ENCODE measurements at places on chromosomes 5 and 9. TPM values are rescaled to one million over a fixed set of nuclear protein-coding genes. Genes with fewer than 3 reads are reported as not detected.
A peak's percentile ranks its signal among the peaks of the same experiment; 100 is the strongest.

- no peak for DNase-seq
Measured at GRCh38 chr9:26773056-26773455, 119.5 kb downstream of the CAAP1 start.

DNA sequence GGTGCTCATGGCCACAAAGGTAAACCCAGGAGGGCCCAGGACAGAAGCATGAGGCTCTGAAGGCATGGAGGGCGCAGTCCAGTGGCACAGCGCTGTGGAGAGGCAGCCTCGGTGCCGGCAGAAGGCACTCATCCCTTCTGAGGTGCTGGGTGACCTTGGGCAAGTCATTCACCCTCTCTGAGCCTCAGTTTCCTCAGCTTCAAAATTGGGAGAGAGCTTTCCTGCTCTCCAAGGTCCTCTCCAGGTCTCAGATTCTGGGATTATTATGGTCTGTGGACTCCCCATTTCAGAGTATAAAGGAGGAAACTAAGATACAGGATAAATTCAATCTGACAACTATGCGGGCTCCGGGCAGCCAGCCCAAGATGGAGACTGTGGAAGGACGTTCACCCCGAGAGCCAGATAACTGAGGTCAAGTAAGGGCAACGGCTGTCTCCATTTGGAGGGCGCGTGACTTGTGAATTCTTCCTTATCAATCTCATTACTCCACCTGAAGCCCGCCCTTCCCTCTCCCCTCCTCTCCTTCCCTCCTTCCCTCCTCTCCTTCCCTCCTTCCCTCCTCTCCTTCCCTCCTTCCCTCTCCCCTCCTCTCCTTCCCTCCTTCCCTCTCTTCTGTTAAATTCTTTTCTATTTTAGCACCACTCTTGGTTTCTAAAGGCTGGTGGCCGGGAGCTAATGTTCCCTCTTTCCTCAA lies 58.1 kb downstream of the LRSAM1 start:
- DNase-seq: no peak

GRCh38 chr5:180343110-180343830 lies 9.9 kb downstream of the GFPT2 start:
- peak; percentile 65 for DNase-seq

GRCh38 chr9:124481115-124481514 lies 26.1 kb downstream of the NR5A1 start:
- no peak for DNase-seq

GRCh38 chr5:162377895-162378294 lies 310.3 kb downstream of the GABRG2 start:
- DNase-seq: no peak

GRCh38 chr5:123438244-123438643 lies 15.0 kb upstream of the CEP120 start:
- no peak for DNase-seq

DNA sequence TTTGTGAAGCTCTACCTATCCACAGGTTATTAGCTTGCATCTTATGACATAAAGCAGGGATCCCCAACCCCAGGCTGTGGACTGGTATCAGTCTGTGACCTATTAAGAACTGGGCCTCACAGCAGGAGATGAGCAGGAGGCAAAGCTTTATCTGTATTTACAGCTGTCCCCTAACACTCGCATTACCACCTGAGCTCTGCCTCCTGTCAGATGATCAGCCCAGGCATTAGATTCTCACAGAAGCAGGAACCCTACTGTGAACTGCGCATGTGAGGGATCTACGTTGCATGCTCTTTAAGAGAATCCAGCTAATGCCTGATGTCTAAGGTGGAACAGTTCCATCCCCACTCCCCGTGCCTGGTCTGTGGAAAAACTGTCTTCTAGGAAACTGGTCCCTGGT lies 19.7 kb downstream of the FBXW11 start:
- DNase-seq: no peak

DNA sequence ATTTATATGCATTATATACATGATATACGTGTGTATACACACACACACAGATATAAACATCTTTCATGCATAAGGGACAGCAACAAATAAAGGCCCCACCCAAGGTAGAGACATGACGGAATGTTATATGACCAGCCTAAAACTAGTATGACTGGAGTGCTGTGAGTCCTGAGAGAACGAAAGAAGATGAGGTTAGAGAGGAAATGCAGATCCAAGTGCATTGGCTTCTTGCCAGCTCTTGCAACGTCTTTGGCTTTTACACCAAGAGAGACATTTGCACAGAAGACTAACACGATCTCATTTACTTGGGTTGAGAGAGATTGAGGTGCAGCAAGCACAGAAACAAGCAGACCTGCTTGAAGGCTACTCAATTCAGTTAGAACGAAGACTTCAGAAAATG lies 23.0 kb downstream of the CDH10 start:
- peak; percentile 65 for DNase-seq

Gene GPR150
- 0.36 TPM for total RNA-seq

Gene MOB3B
- 6.9 TPM for total RNA-seq

Gene PCDHGB4
- 6.1 TPM for total RNA-seq

Gene TMEM203
- total RNA-seq: 24.9 TPM

Gene AGXT2
- not detected for total RNA-seq

Gene HTR4
- total RNA-seq: 5.0 TPM

Data from sigmoid colon (tissue), 7 donors.